ENCODE measurements at places on chromosomes 16 and 17. TPM values are rescaled to one million over a fixed set of nuclear protein-coding genes. Genes with fewer than 3 reads are reported as not detected.

- H3K27me3 ChIP-seq = no peaks in the 10 kb centered on the region
- DNase-seq = no peak
- no peaks in the 10 kb centered on the region for H3K36me3 ChIP-seq
- H3K27ac ChIP-seq = no peak overlapping the region
- H3K4me1 ChIP-seq = no peaks in the 10 kb centered on the region
- H3K4me3 ChIP-seq = no peak overlapping the region
These were observed 27.5 kb downstream of the KIFC3 start for GRCh38 chr16:57774705-57775285.

- no peak overlapping the region for H3K27ac ChIP-seq
- peaks cover 2% of the 10 kb centered on the region for H3K27me3 ChIP-seq
- H3K4me3 ChIP-seq = no peak overlapping the region
- no peaks in the 10 kb centered on the region for H3K36me3 ChIP-seq
These were observed 35.1 kb upstream of the SLC38A10 start for GRCh38 chr17:81329927-81330883.

- H3K27ac ChIP-seq = no peak overlapping the region
- no peak for DNase-seq
- no peaks in the 10 kb centered on the region for H3K27me3 ChIP-seq
- no peaks in the 10 kb centered on the region for H3K36me3 ChIP-seq
These were observed 56.6 kb downstream of the WSCD1 start for GRCh38 chr17:6126768-6127167.

DNA sequence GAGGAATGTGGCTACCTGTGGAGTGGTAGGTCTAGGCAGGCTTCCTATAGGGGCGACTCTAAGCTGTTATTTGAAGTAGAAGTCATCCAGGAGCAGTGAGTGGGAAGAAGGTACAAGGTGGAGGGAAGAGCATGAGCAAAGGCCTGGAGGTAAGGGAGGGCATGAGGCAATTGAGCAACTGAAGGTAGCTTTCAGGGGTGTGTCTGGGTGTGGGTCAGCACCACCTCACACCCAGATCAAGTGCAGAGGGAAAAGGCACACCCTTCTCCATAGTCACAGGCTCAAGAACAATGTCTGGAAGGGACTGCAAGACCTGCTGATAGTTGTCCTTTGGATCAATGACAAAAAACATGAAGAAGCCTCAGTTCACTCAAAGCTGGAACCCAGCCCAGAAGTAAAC, 46.5 kb upstream of the IRX6 start:
- DNase-seq = no peak
- no peaks in the 10 kb centered on the region for H3K36me3 ChIP-seq
- no peaks in the 10 kb centered on the region for H3K27me3 ChIP-seq
- no peaks in the 10 kb centered on the region for H3K4me1 ChIP-seq
- no peak overlapping the region for H3K27ac ChIP-seq
- H3K4me3 ChIP-seq = no peak overlapping the region

DNA sequence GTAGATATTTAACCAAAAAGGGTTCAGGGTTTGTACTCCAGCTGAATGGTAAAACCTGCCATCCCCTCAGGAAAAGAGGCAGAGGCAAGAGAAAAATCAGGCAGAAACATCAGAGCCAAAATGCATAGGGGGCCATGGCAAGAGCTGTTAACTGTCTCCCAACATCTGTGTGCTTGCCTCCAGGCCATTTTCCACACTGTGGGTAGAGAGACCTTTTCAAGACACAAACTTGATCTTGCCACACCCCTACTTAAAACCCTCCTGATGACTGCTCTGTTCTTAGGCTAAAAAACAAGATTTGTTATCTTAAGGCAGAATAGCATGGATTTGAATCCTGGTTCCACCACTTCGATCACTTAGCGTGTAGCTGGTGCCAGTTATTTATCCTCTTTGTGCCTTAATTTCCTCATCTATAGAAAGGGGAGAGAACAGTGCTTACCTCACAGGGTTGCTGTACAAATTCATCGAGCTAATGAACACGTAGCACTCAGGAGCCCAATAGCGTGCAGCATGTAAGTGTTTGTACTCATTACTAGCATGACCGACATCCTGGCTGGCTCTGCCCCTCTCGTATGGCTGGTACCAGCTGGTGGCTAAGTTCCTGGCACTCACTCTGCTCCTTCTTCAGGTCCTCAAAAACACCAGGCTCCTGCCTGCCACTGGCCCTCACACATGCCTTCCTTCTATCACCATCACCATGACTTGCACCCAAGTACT, 25.8 kb downstream of the STAT3 start:
- no peak for DNase-seq
- no peak overlapping the region for H3K4me3 ChIP-seq
- H3K27me3 ChIP-seq = no peaks in the 10 kb centered on the region
- no peaks in the 10 kb centered on the region for H3K36me3 ChIP-seq
- H3K27ac ChIP-seq = no peak overlapping the region
- peaks cover 34% of the 10 kb centered on the region for H3K4me1 ChIP-seq

GRCh38 chr16:59905131-59905530, 1171.0 kb upstream of the GOT2 start:
- H3K4me3 ChIP-seq = no peak overlapping the region
- H3K27ac ChIP-seq = no peak overlapping the region
- no peaks in the 10 kb centered on the region for H3K4me1 ChIP-seq
- H3K36me3 ChIP-seq = no peaks in the 10 kb centered on the region
- H3K27me3 ChIP-seq = no peaks in the 10 kb centered on the region
- DNase-seq = no peak

DNA sequence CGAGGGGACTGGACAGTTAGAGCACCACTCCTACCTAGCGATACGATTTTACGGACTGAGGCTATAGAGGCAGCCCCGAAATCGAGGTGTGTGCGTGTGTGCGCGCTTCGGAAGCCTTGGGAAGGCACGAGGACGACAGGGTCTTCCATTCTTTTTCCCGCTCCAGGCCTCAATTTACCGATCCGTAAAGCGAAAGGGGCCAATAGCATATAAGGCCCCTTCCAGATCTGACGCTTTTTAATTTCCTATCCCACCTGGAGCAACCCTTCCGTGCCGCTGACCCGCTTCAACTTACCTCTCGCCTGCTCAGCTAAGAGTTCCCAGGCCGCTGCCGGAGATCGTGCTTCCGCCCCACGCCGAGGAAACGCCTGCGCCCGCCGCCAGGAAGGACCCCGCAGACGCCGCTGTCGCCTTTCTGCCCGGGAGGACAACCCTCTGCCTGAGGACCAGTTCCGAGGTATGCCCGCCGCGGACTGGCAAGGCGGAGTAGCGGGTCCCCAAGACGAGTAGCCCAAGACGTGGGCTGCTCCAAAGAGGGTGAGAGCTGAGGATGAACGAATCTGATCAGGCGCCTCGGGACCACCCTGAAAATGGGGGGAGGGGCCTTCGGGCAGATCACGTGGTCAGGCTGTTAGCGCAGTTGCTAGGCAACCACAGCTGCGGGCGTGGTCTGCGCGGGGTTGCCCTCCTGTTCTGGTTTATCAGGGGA, at the start of gene EFTUD2:
Gene EFTUD2, minus strand, starts transcription at position 372 of the 709 bp plus-strand sequence. CDS start 4,924 bp downstream, outside the sequence.
- H3K36me3 ChIP-seq = no peaks in the 10 kb centered on the region
- DNase-seq = peak; percentile 71
- peak within 1 kb of the TSS; percentile 97 for H3K27ac ChIP-seq
- peaks cover 3% of the 10 kb centered on the region for H3K4me1 ChIP-seq
- H3K27me3 ChIP-seq = no peaks in the 10 kb centered on the region
- peak within 1 kb of the TSS; percentile 87 for H3K4me3 ChIP-seq

GRCh38 chr17:11935734-11936406, 61.4 kb downstream of the ZNF18 start:
- no peak overlapping the region for H3K4me3 ChIP-seq
- no peak overlapping the region for H3K27ac ChIP-seq
- H3K4me1 ChIP-seq = no peaks in the 10 kb centered on the region
- H3K36me3 ChIP-seq = no peaks in the 10 kb centered on the region

GRCh38 chr16:1082952-1083675, 10.6 kb downstream of the SSTR5 start:
- DNase-seq = no peak
- H3K27ac ChIP-seq = no peak overlapping the region
- no peaks in the 10 kb centered on the region for H3K27me3 ChIP-seq
- no peaks in the 10 kb centered on the region for H3K36me3 ChIP-seq
- no peak overlapping the region for H3K4me3 ChIP-seq

DNA sequence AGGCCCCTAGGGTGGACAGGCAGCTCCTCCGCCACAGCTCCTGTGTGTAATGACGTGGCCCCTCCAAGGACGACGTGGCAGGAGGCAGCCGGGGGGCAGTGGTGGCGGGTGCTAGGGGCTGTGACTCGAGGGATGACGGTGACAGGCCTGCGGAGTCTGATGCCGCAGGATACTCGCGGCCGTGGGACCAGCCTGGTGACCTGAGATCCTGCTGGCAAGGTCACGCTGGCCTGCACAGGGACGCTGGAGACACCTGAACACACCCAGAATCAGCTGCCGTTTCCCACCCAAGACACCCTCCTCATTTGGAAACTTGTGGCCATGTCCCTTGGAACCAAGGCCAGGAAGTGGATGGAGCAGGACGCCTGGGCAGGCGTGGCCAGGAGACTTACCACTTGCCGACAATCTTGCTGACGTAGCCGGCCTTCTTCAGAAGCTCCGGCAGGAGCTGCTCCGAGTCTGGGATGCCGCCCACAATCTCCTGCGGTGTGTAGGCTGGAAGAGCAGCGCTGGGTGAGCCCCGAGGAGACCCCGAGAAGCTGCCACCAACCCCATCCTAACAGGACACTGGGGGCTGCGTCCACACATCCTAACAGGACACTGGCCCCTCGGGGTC, 16.0 kb downstream of the GALNS start:
- no peak overlapping the region for H3K4me3 ChIP-seq
- H3K36me3 ChIP-seq = no peaks in the 10 kb centered on the region
- H3K27me3 ChIP-seq = no peaks in the 10 kb centered on the region
- no peaks in the 10 kb centered on the region for H3K4me1 ChIP-seq

DNA sequence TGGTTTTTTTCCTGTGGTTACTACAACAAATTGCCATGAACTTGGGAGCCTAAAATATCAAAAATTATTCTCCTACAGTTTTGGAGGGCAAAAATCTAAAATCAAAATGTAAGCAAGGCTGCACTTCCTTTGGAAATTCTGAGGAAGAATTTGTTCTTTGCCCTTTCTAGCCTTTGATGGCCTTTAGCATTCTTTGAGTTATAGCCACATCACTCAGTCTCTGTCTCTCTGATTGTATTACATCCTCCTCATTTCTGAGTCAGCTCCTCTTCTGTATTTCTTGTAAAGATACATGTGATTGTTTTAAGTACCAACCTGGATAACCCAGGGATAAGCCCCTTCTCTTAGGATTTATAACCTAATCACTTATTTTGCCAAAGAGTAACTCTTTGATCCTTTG, 282.0 kb downstream of the BCAS3 start:
- H3K27me3 ChIP-seq = no peaks in the 10 kb centered on the region
- DNase-seq = no peak
- no peak overlapping the region for H3K27ac ChIP-seq
- H3K4me3 ChIP-seq = no peak overlapping the region
- no peaks in the 10 kb centered on the region for H3K36me3 ChIP-seq

- no peak overlapping the region for H3K4me3 ChIP-seq
- H3K27me3 ChIP-seq = no peaks in the 10 kb centered on the region
- no peak for DNase-seq
- no peaks in the 10 kb centered on the region for H3K4me1 ChIP-seq
- H3K36me3 ChIP-seq = no peaks in the 10 kb centered on the region
These were observed 42.3 kb downstream of the CDH11 start for GRCh38 chr16:65079549-65079948.

DNA sequence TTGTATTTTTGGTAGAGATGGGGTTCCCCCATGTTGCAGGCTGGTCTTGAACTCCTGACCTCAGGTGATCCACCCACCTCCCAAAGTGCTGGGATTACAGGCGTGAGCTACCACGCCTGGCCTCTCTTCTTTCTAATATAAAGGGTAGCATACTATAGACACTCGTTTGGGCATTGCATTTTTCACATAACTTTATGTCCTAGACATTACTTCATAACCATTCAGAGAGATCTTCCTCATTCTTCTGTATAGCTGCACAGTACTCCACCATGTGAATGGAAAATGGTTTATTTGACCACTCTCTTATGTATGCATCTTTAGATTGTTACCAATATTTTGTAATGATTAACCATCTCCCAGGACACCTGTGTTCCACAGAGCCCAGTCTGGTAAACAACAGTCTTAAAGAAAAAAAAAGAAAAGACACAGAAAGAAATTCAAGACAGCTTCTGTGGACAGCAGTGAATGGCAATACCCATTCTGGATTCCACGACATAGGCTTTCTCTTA, 42.1 kb downstream of the TK2 start:
- no peaks in the 10 kb centered on the region for H3K27me3 ChIP-seq
- H3K27ac ChIP-seq = no peak overlapping the region
- no peaks in the 10 kb centered on the region for H3K36me3 ChIP-seq
- H3K4me1 ChIP-seq = peaks cover 3% of the 10 kb centered on the region
- DNase-seq = no peak
- H3K4me3 ChIP-seq = no peak overlapping the region

DNA sequence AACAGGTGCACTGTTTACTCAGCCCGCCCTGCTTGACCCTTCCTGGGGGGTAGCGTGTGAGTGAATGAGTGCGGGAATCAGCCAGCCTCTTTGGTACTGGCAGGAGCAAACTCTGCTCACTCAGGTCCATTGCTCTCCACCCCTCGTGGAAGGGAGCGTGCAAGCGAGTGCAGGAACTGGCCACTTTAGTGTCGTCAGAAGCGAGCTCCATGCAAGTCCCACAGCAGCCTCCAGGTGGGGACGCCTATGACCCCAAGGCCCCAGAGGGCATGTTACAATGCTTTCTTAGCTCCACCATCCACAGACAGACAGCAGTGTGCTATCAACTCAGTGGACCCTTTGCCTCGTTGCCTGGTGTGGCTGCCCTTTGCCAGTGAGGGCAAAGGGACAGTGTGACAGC, 1025.1 kb upstream of the CDH8 start:
- no peak overlapping the region for H3K4me3 ChIP-seq
- no peaks in the 10 kb centered on the region for H3K4me1 ChIP-seq
- H3K27me3 ChIP-seq = no peaks in the 10 kb centered on the region

- H3K36me3 ChIP-seq = no peaks in the 10 kb centered on the region
- no peak overlapping the region for H3K27ac ChIP-seq
- H3K27me3 ChIP-seq = no peaks in the 10 kb centered on the region
These were observed 118.4 kb upstream of the HSBP1 start for GRCh38 chr16:83689385-83689831.

The CCL7 gene
- not detected for total RNA-seq

The CD300E gene
- not detected for total RNA-seq

The KRT15 gene
- not detected for total RNA-seq

The SALL1 gene
- 0.08 TPM for total RNA-seq

The C16orf46 gene
- total RNA-seq = not detected

The KCNJ12 gene
- 0.21 TPM for total RNA-seq

The TP53TG3E gene
- not detected for total RNA-seq

The PEX12 gene
- total RNA-seq = 4.7 TPM

The ZNF597 gene
- 2.0 TPM for total RNA-seq

Measured in GM12878 (cell line).